CD4-positive, alpha-beta memory T cell (primary cell): ENCODE measurements at places on chromosomes 3 and 15.

- no peak for DNase-seq
Observed at GRCh38 chr3:156366559-156366958, 188.4 kb downstream of the SSR3 start.

DNA sequence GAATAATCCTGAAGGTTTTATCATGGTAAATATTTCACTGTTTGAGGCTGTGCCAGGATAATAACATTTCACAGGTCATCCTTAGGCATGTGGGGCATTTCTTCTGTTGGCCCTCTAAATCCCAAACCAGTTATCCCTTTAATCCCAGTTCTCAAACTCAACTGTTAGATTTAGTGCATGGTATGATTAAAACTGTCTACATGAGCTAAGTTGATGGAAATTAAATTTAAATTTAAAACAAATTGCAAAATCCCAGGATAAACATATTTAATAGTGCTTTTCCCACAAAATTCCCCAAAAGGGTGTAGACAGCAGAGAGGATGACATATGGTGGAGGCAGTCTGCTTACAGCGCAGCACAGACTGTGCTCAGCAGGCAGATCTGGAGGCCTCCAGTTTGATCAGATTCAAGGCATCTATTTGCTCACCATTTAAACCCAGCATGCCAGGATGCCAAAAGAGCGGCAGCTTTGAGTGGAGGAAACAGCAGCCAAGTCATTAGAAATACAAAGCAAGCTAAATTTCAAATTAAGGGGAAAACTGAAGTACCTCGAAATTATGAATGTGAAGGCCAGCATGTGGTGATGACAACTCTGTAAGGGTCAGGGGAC lies 325.8 kb downstream of the KCNH8 start:
- no peak for DNase-seq

- no peak for DNase-seq
Observed at GRCh38 chr3:9196020-9196419, 53.4 kb downstream of the SRGAP3 start.

GRCh38 chr15:89809093-89809786 lies 5.4 kb downstream of the ANPEP start:
- DNase-seq, result no peak

GRCh38 chr15:64717735-64718495 lies 57.5 kb downstream of the RBPMS2 start:
- DNase-seq, result peak; percentile 32

DNA sequence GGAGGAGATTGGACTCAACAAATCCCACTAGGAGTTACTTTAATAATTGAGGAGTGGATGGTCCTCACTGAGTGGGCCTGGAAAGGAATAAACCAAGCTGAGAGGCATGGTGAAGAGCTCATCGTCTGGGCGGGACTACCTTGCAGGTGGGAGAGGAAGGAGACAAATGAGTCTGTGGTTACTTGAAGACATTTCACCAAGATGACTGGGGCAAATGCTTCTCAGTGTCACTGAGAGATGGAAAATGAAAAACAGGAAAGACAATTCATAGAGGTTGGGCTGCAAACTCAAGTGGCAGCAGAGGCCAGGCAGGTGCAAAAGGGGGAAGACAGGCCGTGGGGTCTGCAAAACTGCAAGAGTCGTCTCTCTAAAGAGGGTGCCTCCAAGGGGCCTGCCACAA lies 1.5 kb upstream of the ARHGAP31 start:
- peak; percentile 20 for DNase-seq

DNA sequence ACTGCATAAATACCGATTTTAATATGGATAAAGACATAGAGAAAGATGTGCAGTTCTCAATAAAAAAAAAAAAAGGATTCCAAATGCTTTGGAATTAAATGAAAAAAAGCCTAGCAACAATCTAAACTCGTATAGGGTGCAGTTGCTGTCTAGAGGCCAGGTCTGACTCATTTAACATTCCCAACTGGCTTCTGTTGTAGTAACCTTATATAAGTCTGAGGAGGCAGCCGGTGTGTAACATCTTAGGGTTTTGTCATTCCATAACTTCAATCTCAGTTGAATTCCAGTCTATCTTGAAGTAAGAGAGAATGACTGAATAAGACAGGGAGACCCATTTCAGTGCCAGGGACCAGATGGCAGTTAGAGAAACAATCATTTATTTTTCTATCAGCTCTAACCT lies 6.5 kb downstream of the PDCD10 start:
- no peak for DNase-seq

- DNase-seq, result peak; percentile 75
Observed at GRCh38 chr15:65981837-65982626, 112.7 kb downstream of the RAB11A start.

DNA sequence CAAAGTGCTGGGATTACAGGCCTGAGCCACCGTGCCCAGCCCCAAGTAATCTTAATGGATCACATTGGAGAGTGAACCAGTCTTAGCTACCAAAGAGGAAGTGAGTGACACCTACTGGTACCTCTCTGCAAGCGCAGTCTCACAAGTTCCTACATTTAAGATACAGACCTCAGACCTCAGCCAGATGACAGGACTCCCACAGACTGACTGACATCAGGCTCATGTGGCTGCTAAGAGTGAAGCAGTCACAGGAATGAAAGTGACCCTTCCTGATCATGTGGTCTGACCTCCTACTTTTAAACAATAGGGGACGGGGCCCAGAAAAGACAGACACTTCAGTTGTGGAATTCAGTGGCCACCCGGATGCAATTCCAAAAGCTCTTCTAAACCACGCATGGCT lies 36.3 kb upstream of the GNB5 start:
- peak; percentile 69 for DNase-seq

- DNase-seq, result no peak
Observed at GRCh38 chr3:42438193-42438592, 27.8 kb upstream of the LYZL4 start.
